Activated CD4-positive, alpha-beta T cell treated with anti-CD3 and anti-CD28 coated beads, Interleukin-10, Interleukin-2, amounts not matched to agents 100 ng/mL and 50 ng/mL, durations not matched to agents 16 hours and 8 hours (primary cell): ENCODE measurements at places on chromosomes 3 and 15.

DNA sequence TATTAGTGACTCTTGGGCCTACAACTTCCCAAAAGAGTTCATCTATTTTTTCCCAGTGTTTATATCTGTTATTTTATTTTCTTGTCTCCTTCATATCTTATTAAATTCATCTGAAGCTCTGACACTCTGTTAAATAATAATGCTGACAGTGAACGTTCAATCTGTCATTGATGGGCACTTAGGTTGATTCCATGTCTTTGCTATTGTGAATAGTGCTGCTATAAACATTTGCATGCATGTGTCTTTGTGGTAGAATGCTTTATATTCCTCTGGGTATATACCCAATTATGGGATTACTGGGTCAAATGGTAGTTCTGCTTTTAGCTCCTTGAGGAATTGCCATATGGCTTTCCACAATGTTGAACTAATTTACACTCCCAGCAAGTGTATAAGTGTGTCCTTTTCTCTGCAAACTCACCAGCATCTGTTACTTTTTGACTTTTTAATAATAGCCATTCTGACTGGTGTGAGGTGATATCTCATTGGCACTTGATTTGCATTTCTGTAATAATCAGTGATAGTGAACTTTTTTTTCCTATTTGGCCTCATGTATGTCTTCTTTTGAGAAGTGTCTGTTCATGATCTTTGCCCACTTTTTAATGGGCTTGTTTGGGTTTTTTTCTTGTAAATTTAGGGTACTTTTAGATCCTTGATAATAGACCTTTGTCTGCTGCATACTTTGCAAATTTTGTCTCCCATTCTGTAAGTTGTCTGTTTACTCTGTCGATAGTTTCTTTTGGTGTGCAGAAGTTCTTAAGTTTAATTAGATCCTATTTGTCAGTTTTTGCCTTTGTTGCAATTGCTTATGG is 122.5 kb downstream of the LEKR1 start:
- no peak for DNase-seq

GRCh38 chr3:172249039-172249438 is 199.2 kb downstream of the GHSR start:
- DNase-seq, result peak; percentile 14

DNA sequence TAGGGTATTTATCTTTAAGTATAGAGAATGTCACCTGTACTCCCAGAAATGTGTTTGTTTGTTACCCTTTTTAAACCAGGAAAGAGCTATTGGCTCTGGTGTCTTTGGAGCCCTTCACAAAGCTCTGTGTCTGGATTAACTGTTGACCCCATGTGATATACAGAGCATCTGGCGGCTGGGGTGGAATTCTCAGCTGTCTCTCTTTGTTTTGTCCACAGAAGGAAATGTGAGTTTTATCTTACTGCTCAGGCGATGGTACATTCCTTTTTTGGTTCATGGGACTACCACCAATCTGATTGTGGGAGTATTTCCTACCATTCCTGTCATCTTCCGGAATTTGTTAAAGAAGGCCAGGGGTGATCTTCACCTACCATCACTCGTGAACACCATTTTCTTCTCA is 120.3 kb downstream of the AKAP13 start:
- no peak for DNase-seq

GRCh38 chr15:49174902-49175301 is 4.9 kb downstream of the GALK2 start:
- no peak for DNase-seq

DNA sequence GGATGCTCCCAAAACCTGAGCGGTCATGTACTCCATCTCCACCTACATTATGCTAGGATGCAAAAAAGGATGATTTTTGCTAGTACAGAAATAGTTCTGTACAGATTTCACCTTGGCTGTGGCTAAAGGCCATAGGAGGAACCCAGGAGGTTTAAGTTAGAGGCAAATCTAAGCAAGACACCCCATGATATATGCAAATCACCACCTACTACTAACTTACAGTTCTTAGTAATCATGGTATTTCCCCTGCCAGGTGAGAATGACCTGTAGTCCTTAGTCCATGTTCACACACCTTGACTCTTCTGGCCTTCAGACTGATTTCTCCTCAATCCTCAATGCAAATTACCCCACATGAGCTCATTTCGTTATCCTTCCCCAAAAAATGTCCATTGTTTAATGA is 154.2 kb downstream of the IMPG2 start:
- no peak for DNase-seq

DNA sequence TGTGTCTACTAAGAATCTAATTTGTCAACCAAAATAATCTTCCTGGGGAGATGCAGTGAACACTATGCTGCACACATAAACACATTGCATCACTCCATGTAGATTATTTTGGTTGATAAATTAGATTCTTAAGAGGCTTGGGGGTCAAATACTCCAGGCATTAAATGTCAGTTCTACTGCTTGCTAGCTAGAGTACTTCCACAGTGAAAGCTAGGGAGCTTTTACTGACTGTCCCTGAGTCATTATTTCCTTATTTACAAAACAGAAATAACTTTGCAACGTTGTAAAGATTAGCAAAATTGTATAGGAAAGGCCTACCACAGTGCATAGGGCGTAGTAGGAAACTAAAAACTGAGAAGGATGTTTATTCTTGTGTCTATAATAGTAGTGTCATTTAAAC is 12.9 kb upstream of the TMC3 start:
- no peak for DNase-seq

DNA sequence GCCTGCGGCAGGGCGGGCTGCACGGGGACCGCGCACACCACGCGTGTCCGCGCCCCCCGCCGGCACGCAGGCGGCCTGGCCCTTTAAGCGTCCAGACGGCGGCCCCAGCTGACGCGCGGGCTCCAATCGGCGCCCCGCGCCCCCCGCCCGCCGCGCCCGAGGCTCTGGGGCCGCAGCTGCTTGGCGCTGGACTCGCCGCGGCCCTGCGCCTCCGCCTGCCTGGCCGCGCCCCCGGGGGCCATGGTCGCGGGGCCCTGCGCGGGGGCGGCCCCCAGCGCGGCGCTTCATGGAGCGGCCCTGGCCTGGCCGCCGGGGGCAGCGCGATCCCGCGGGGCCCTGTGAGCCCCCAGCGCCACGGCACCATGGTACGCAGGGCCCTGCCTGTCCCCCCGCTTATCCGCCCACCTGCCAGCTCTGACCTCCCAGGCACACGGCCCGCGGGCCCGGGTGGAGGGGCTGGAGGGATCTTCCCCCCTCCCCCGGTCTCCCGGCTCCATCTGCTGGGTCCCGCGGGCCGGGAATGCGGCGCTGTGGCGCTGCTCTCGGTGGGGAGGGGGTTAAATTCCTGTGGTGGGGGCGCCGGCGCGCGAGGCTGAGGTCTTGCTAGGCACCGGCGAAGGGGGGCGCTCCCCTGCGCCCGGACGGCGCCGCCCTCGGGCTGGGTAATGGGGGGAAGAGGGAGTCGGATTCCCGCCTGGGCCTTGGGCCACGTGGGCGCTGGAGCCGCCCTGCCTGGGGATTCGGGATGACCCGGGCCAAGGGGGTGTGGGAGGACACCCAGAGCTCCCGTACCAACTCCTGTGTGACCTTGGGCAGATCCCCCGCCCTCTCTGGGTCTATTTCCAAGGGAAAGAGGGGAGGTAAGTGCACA is 1.1 kb downstream of the ZBTB47 start:
- no peak for DNase-seq

GRCh38 chr15:100711516-100712021 is 109.2 kb downstream of the ASB7 start:
- no peak for DNase-seq

DNA sequence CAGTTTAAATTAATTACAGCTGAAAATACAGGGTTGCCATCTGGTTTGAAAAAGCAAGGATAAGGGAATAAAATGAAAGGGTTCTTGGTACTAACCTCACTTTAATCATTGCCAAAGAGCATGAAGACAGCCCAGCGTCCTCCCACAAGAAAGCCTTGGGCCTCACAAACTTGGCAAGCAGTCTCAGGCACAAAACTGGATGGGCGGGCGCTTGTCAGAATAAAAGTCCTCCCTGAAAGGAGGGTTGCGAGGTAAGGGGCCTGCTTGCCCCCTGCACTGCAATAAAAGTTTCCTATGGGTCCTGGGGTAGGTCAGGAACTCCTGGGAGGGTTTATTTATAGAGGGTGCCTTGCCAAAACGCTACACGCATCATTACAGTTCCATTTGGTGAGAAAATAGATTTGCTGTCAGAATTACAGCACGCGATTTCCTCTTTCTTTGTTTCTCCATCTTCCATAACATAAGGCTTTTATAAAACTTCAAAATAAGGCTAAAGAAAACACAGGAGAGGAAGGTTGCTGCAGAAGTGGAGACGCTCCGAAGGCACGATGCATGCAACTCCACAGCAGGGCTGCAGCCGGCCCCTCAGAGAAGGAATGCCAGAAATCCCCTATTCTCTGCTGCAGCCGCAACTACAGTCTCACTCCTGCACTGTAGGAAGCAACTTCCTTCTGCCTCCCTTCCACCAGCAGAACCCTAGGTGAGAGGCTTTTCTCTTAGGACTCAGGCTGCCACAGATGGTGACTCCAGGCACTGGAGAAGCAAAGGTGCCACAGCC is 61.3 kb downstream of the VGLL4 start:
- no peak for DNase-seq

DNA sequence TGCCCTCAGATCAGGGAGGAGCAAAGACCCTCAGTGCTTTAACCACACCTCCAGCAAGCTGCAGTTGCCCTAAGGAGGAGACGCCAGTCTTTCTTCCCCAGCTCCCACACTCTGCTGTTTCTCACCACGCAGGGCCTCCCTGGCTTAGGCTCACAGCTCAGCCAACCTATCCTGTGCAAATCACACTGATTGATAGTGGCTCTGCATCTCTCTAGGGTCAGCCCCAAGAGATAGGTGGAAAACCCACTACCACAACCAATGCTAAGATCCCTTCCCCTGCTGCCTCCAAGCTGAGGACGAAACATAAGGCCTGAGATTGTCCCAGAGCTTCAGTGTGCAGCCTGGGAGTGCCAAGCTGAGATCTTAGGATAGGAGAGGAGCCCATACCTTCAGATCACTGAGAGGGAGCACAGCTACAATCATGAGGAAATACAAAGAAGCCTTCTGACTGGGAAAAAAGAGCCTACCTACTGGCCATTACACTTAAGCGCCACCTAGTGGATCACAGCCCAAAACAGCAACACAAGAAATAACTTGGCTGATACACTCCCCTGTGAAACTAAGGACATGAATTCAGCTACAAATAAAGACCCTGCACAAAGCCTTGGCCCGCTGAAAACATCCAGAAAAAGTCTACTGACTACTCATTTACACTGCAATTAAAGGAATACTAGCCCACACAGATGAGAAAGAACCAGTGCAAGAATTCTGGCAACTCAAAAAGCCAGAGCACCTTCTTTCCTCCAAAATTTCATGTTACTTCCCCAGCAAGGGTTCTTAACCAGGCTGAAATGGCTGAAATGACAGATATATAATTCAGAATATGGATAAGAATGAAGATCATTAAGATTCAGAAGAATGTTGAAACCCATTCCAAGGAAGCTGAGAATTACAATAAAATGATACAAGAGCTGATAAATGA is 271.5 kb upstream of the DCBLD2 start:
- peak; percentile 55 for DNase-seq

- DNase-seq, result no peak
Observed at GRCh38 chr3:178673529-178673928, 137.3 kb downstream of the KCNMB2 start.

- no peak for DNase-seq
Observed at GRCh38 chr3:56320883-56321282, 147.4 kb downstream of the ERC2 start.

DNA sequence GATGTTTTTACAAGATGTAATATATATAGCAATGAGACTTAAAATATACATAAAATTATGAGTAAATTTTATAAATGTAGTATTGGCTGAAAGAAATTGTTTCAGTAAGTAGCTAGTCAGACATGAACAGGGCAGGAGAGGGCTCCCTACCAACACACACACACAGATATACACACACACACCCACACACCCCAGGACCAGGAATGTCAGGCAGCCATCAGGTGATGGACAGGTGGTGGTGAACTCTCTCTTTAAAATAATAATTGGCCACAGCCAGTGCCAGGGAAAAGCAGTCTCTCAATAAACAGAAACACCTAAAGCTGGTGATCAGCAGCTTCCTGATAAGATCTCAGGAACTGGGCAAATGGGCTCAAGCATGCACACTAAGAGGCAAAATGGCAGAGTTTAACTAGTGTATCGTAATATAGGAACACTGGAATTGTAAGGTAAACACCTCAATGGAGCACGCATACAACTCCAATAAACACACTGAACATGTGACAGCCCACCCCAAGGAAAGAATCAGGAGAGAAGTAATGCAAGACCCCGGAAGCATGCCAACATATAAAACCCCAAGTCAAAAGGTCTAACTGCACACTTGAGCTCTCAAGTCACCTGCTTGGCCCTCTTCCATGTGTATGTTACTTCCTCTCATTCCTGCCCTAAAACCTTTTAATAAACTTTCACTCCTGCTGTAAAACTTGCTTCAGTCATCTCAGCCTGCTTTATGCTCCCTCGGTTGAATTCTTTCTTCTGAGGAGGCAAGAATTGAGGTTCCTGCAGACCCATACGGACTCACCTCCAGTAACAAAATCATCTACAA is 1034.1 kb upstream of the SEMA6D start:
- DNase-seq, result no peak

- DNase-seq, result no peak
Observed at GRCh38 chr15:38828031-38828532, 263.5 kb upstream of the RASGRP1 start.

DNA sequence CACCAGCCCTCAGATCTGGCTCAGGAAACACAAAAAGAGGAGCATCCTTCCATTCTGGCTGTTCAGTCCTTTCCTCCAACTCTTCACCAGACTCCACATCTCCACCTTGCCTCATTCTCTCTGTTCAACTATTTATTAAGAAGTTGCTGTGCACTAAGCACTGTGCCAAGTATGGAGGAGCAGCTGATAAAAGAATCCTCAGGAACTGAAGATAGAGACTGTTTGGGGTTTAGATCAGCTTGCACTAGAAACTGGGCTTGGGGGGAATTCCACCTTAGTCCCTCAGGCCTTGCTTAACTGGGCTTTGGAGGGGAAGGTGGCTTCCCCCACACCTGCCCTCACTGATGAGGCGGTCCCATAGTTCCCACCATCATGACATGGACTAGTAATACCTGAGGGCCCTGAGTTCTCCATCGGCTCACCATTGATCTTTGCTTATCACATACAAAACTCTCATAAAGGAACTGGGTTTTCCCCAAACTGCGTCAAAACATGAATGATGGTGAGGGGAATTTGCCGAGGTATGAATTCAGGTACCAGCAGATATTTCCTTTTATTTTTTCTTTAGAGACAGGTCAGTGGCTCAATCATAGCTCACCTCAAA is 1.7 kb upstream of the CCR8 start:
- DNase-seq, result peak; percentile 75
